ENCODE measurements at places on chromosomes 3 and 15. TPM values are rescaled to one million over a fixed set of nuclear protein-coding genes. Genes with fewer than 3 reads are reported as not detected.

Gene CGGBP1
- total RNA-seq = 68.0 TPM

Gene GJD2
- total RNA-seq = not detected

Gene LYZL4
- total RNA-seq = not detected

Gene SIN3A
- 25.7 TPM for total RNA-seq

Gene TGM5
- not detected for total RNA-seq

Gene CA12
- total RNA-seq = 2.0 TPM

Gene SNX22
- 1.3 TPM for total RNA-seq

Gene LRRK1
- 6.3 TPM for total RNA-seq

Gene SUCNR1
- total RNA-seq = not detected

Gene VIPR1
- total RNA-seq = 4.5 TPM

Gene MME
- total RNA-seq = 15.1 TPM

Gene LMAN1L
- total RNA-seq = not detected

Measured in pulmonary artery endothelial cell (primary cell).